Liver (tissue), 10 donors: ENCODE measurements at places on chromosomes 13 and 19.

GRCh38 chr19:54209811-54210494, 9.3 kb downstream of the RPS9 start:
- peaks cover 29% of the 10 kb centered on the region for H3K4me1 ChIP-seq
- H3K27me3 ChIP-seq, result no peaks in the 10 kb centered on the region
- H3K27ac ChIP-seq, result peak overlapping the region; percentile 94
- peaks cover 13% of the 10 kb centered on the region for H3K36me3 ChIP-seq
- no peak overlapping the region for H3K4me3 ChIP-seq
- peak; percentile 85 for DNase-seq

GRCh38 chr13:109033090-109033489, 403.7 kb downstream of the MYO16 start:
- no peaks in the 10 kb centered on the region for H3K27me3 ChIP-seq
- H3K27ac ChIP-seq, result no peak overlapping the region
- no peak for DNase-seq
- no peak overlapping the region for H3K4me3 ChIP-seq
- H3K4me1 ChIP-seq, result no peaks in the 10 kb centered on the region

DNA sequence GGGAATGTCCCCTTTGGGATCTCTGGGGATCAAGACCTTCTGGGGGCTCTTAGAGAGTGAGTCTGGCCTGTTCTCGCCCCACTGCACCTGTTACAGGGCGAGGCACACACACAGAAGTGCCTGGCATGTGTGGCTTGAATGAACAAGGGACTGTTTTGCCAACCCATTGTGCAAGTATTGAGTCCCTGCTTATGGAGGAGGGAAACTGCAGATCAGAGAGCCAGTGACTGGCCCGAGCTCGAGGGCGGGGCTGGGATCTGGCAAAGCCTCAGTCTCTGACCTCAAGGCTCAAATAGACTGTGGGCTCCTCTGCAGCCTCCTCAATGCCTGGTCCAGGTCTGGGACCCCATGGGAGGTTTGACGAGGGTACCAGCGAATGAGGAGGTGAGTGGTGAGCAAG, 5.5 kb downstream of the RAVER1 start:
- H3K27me3 ChIP-seq, result no peaks in the 10 kb centered on the region
- DNase-seq, result no peak
- peaks cover 22% of the 10 kb centered on the region for H3K36me3 ChIP-seq
- no peak overlapping the region for H3K4me3 ChIP-seq

- no peaks in the 10 kb centered on the region for H3K4me1 ChIP-seq
- no peak overlapping the region for H3K4me3 ChIP-seq
- no peak overlapping the region for H3K27ac ChIP-seq
- H3K27me3 ChIP-seq, result no peaks in the 10 kb centered on the region
- no peaks in the 10 kb centered on the region for H3K36me3 ChIP-seq
Measured at GRCh38 chr13:23777575-23777870, 111.7 kb downstream of the MIPEP start.

DNA sequence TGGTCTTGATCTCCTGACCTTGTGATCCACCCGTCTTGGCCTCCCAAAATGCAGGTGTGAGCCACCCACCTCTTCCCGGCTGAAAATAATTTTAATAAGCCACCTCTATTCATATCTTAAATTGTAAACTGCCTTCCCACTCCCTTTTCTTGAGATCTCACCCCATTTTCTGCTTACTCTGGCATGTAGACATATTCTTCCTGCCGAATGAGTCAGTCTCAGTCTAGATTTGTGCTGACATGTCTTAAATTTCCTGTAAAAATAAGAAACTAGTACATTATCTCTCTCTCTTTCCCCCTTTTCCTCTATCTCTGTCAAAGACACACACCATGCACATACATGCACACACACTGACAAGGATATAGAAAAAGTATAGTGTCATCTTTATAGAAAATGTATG, 60.9 kb downstream of the THSD1 start:
- H3K4me3 ChIP-seq, result no peak overlapping the region
- no peak overlapping the region for H3K27ac ChIP-seq
- H3K4me1 ChIP-seq, result no peaks in the 10 kb centered on the region
- DNase-seq, result no peak
- H3K36me3 ChIP-seq, result no peaks in the 10 kb centered on the region
- no peaks in the 10 kb centered on the region for H3K27me3 ChIP-seq

GRCh38 chr13:112685896-112686295, 3.9 kb upstream of the ATP11A start:
- no peaks in the 10 kb centered on the region for H3K36me3 ChIP-seq
- H3K4me1 ChIP-seq, result no peaks in the 10 kb centered on the region
- no peak for DNase-seq
- H3K4me3 ChIP-seq, result no peak overlapping the region
- H3K27me3 ChIP-seq, result no peaks in the 10 kb centered on the region
- H3K27ac ChIP-seq, result no peak overlapping the region

DNA sequence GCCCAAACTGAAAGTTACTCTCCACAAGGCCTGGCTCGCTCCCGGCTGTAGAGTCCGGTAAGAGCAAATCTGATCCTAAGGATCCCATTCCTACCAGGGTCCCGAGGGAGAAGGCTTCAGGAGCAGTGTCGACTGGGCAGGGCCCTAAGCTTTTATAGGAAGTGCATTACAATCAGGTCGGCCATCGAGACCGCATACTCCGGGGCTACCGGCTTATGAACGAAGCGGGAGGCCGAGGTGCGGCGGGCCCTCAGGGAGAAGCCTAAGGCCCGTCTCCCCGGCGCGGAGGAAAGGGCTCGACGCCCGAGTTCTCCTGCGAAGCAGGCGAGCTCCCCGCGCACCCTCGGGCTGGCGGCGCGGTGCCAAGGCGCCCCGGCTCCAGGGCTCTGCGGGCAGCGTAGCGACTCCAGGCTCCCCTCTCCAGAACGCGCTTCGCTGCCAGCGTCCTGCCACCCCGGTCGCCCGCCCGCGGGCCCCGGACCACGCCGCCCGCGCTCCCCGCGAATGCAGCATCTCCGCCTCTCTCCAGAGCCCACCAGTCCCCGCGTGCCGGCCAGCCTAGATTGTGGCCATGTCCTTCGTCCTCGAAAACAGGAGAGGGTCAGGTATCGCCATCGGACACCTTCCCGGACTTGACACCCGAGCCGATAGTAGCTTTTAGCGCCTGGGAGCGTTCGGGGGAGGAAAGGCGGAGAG, 1.4 kb downstream of the EFNB2 start:
- H3K4me3 ChIP-seq, result peak overlapping the region; percentile 35
- no peaks in the 10 kb centered on the region for H3K27me3 ChIP-seq
- no peaks in the 10 kb centered on the region for H3K36me3 ChIP-seq
- no peak for DNase-seq

DNA sequence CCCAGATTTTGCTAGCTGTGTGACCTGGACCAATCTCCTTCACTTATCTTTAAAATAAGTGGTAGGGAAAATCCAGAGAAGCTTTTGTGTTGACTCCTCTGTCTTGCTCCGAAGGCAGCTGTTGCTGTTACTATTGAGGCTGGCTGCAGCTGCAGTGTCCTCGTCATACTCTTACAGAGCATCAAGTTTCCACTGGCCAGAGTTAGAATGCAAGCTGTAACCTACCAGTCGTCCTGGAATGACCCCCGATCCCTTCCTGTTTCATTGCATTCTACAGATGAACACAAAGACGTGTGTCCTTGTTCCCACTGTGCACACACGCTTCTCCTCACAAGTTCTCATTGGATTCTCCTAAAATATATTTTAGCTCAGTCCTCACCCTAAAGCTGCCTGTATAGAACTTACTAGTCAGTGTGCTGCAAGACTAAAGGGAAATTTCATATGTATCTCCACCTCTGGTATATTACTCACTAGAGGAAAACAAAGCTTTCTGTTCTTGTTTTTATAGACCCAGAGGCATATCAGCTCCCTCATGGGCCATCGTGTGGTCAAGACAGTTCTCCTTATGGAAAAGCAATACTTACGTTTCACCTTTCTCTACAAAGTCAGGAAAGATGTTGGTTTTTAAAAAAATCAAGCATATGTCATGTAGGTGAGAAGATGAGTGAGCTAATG, 589.8 kb downstream of the LMO7 start:
- DNase-seq, result no peak
- H3K36me3 ChIP-seq, result no peaks in the 10 kb centered on the region
- H3K27ac ChIP-seq, result no peak overlapping the region
- no peaks in the 10 kb centered on the region for H3K4me1 ChIP-seq
- H3K4me3 ChIP-seq, result no peak overlapping the region

GRCh38 chr19:32460476-32460875, 54.9 kb downstream of the DPY19L3 start:
- no peak overlapping the region for H3K27ac ChIP-seq
- DNase-seq, result no peak
- peaks cover 3% of the 10 kb centered on the region for H3K4me1 ChIP-seq
- H3K36me3 ChIP-seq, result peaks cover 8% of the 10 kb centered on the region
- no peaks in the 10 kb centered on the region for H3K27me3 ChIP-seq

DNA sequence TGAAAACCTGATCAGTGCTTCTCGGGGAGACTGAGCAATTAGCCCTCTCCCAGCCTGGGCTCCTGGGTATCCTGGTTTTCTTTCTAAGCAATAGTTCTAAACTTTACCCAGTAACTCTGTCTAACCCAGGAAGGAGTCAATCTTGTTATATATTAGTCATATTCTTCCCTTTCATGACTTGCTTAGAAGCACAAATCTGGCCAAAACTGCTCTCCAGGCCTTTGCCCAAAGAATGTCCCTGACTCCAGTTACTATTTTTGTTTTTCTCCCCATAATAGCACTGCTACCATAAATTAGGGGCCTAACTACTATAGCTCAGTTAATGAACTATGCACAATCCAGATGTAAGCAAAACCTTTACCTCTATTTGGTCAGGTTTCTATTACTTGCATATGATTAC, 355.8 kb upstream of the HTR2A start:
- no peak for DNase-seq
- no peaks in the 10 kb centered on the region for H3K27me3 ChIP-seq
- no peak overlapping the region for H3K27ac ChIP-seq
- no peaks in the 10 kb centered on the region for H3K36me3 ChIP-seq
- H3K4me1 ChIP-seq, result no peaks in the 10 kb centered on the region
- H3K4me3 ChIP-seq, result no peak overlapping the region

GRCh38 chr19:30245401-30246039, 126.7 kb upstream of the ZNF536 start:
- H3K27ac ChIP-seq, result no peak overlapping the region
- H3K4me1 ChIP-seq, result no peaks in the 10 kb centered on the region
- no peak overlapping the region for H3K4me3 ChIP-seq
- DNase-seq, result no peak
- peaks cover 3% of the 10 kb centered on the region for H3K27me3 ChIP-seq
- H3K36me3 ChIP-seq, result no peaks in the 10 kb centered on the region

GRCh38 chr19:13417054-13417453, 89.2 kb downstream of the CACNA1A start:
- no peaks in the 10 kb centered on the region for H3K27me3 ChIP-seq
- no peaks in the 10 kb centered on the region for H3K4me1 ChIP-seq
- H3K27ac ChIP-seq, result no peak overlapping the region
- no peak for DNase-seq
- no peak overlapping the region for H3K4me3 ChIP-seq
- no peaks in the 10 kb centered on the region for H3K36me3 ChIP-seq

DNA sequence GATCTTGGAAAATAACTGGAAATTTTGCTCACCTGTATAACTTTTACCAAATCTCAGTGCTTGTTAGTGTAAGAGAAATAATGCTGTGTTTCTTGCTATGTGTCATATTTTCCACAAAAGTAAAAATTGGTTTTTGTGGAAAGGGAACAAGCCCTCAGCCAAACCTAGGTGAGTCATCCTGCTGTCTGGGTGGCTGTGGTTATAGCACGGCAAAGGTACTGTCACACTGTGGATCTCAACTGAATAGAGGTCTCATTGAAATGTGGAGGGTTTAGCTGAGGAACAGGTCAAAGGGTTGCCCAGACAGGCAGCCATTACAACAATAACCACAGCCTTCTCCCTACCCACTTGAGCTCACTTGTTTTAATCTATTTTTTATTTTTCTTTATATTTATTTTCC, 338.8 kb upstream of the DACH1 start:
- H3K27me3 ChIP-seq, result no peaks in the 10 kb centered on the region
- no peaks in the 10 kb centered on the region for H3K4me1 ChIP-seq
- DNase-seq, result no peak
- no peak overlapping the region for H3K27ac ChIP-seq
- H3K36me3 ChIP-seq, result no peaks in the 10 kb centered on the region

- H3K27me3 ChIP-seq, result no peaks in the 10 kb centered on the region
- H3K4me3 ChIP-seq, result no peak overlapping the region
- no peak for DNase-seq
Measured at GRCh38 chr19:33212436-33213172, 13.0 kb downstream of the SLC7A10 start.

GRCh38 chr13:50453188-50453587, 390.3 kb downstream of the DLEU7 start:
- DNase-seq, result no peak
- no peak overlapping the region for H3K27ac ChIP-seq
- no peaks in the 10 kb centered on the region for H3K4me1 ChIP-seq
- H3K27me3 ChIP-seq, result no peaks in the 10 kb centered on the region
- H3K4me3 ChIP-seq, result no peak overlapping the region
- no peaks in the 10 kb centered on the region for H3K36me3 ChIP-seq

GRCh38 chr13:45966715-45967114, 85.8 kb downstream of the ZC3H13 start:
- H3K36me3 ChIP-seq, result peaks cover 79% of the 10 kb centered on the region
- no peak overlapping the region for H3K27ac ChIP-seq
- no peaks in the 10 kb centered on the region for H3K27me3 ChIP-seq
- no peak for DNase-seq
- no peak overlapping the region for H3K4me3 ChIP-seq

DNA sequence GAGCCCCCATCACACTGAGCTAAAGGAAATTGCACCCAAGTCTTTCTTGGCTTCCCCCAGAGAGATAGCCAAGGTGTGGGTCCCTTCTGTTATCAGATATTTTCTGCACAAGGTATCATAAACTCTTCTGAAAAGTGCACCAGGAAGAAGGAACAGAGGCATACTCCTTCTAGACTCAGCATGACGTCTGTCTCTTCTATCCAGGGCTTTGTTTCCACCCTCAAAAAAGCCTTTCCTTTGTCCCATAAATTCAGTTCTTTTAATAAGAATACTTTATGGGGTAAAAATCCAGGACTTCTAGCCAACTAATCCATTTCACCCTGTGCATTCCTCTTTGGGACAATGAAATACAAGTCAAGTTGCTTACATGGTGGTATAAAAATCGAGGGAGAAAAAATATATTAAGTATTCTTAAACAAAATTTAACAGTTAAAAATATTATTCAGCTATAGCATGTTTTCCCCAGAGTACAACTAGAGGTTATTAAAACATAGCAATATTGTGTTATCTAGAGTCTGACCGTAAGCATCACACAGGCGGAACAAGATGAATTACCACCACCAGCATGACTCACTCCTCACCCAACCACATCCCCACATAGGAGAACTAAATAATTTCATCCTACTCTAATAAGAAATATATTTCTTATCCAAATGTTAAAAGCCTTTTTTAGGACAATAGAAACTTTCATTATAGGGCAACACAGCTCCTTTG, 79.9 kb upstream of the GPC6 start:
- DNase-seq, result no peak
- no peak overlapping the region for H3K27ac ChIP-seq
- H3K4me1 ChIP-seq, result no peaks in the 10 kb centered on the region
- H3K27me3 ChIP-seq, result no peaks in the 10 kb centered on the region

DNA sequence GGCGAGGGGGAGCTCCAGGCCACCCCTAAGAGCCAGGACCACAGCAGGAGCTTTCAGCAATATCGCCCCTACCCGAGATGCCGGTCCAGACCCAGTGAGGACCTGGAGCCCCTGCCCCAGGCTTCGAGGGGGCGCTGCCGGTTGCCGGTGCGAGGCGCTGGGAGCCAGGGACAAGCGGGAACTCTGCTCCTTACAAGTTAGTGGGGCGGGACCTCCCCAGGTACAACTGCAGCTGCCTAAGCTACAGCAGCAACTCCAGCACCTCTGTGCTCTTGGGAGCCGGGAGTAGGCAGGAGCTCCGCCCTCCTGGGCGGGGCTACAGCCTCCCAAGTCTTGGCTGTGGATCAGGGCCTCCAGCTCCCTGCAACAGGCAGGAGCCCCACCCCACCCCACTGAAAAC, 15.2 kb upstream of the TSC22D1 start:
- no peaks in the 10 kb centered on the region for H3K4me1 ChIP-seq
- H3K27ac ChIP-seq, result no peak overlapping the region
- peaks cover 4% of the 10 kb centered on the region for H3K27me3 ChIP-seq
- DNase-seq, result no peak
- H3K36me3 ChIP-seq, result no peaks in the 10 kb centered on the region
- H3K4me3 ChIP-seq, result no peak overlapping the region
